ENCODE measurements at places on chromosomes 13 and 19. TPM values are rescaled to one million over a fixed set of nuclear protein-coding genes. Genes with fewer than 3 reads are reported as not detected.

DNA sequence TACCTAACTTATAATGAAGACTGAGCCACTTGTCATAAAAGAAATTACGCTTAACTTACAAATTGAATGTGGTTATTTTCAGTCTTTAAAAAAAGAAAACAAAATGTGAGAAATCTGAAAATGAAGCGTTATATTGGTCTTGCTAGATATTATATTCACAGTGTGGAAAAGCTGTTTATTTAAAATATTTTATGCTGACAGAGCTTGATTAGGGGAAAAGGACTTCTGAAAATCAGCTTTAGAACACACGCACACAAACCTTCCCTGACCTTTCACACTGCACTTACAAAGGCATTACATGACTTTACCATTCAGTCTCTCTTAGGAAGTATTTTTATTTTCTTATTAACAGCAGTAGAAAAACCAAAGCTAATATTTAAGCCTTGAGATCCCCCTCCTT is 461.5 kb downstream of the DIAPH3 start:
- H3K27me3 ChIP-seq: no peaks in the 10 kb centered on the region
- peaks cover 2% of the 10 kb centered on the region for H3K36me3 ChIP-seq
- no peak overlapping the region for H3K4me3 ChIP-seq
- no peak for DNase-seq

GRCh38 chr13:75136151-75136550 is 345.8 kb downstream of the TBC1D4 start:
- no peak for DNase-seq
- peaks cover 5% of the 10 kb centered on the region for H3K36me3 ChIP-seq
- H3K27ac ChIP-seq: no peak overlapping the region
- no peaks in the 10 kb centered on the region for H3K4me1 ChIP-seq
- H3K27me3 ChIP-seq: no peaks in the 10 kb centered on the region
- no peak overlapping the region for H3K4me3 ChIP-seq

DNA sequence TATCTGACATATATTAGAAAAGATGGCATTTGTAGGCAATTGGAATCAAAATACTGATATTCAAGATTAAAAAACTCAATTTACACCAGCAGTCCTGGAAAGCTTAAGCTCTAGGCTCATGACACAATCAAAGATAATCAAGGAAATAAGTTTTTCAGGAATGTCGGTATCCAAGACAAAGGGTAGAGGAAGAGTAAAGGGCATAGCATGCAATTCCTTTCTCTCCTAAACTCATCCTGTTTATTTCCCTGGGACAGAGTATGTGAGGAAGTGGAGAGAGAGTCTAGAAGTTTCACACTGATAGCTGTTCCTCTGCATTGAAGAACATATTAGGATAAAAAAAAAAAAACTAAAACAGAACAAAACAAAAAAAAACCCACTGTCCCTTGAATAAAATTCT is 2452.1 kb downstream of the PCDH9 start:
- no peaks in the 10 kb centered on the region for H3K36me3 ChIP-seq
- H3K27me3 ChIP-seq: no peaks in the 10 kb centered on the region
- no peak for DNase-seq
- H3K4me1 ChIP-seq: peaks cover 2% of the 10 kb centered on the region
- H3K27ac ChIP-seq: no peak overlapping the region

GRCh38 chr13:98488736-98489135 is 88.2 kb downstream of the STK24 start:
- peak overlapping the region; percentile 91 for H3K27ac ChIP-seq
- H3K4me1 ChIP-seq: peaks cover 52% of the 10 kb centered on the region
- H3K36me3 ChIP-seq: no peaks in the 10 kb centered on the region

RAB3D gene
- 43.9 TPM for total RNA-seq

GRCh38 chr13:27135023-27135422 is 36.6 kb downstream of the USP12 start:
- no peak for DNase-seq
- no peak overlapping the region for H3K4me3 ChIP-seq
- H3K4me1 ChIP-seq: peaks cover 9% of the 10 kb centered on the region
- H3K36me3 ChIP-seq: peaks cover 10% of the 10 kb centered on the region

INSL3 gene
- total RNA-seq: not detected

DNA sequence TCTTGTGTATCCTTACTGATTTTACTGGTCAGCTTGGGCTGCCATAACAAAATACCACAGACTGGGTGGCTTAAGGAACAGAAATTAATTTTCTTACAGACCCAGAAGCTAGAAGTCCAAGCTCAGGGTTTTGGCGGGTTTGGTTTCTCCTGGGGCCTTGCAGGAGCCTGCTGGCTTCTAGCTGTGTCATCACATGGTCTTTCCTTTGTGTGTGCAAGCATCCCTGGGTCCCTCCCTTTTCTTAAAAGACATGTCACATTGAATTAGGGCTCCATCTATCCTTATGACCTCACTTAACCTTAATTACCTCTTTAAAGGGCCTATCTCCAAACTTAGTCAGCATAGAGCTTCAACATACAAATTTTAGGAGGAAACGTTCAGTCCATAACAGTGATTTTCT is 23.4 kb downstream of the UBAC2 start:
- H3K27ac ChIP-seq: no peak overlapping the region
- H3K4me3 ChIP-seq: no peak overlapping the region
- peaks cover 14% of the 10 kb centered on the region for H3K36me3 ChIP-seq

DNA sequence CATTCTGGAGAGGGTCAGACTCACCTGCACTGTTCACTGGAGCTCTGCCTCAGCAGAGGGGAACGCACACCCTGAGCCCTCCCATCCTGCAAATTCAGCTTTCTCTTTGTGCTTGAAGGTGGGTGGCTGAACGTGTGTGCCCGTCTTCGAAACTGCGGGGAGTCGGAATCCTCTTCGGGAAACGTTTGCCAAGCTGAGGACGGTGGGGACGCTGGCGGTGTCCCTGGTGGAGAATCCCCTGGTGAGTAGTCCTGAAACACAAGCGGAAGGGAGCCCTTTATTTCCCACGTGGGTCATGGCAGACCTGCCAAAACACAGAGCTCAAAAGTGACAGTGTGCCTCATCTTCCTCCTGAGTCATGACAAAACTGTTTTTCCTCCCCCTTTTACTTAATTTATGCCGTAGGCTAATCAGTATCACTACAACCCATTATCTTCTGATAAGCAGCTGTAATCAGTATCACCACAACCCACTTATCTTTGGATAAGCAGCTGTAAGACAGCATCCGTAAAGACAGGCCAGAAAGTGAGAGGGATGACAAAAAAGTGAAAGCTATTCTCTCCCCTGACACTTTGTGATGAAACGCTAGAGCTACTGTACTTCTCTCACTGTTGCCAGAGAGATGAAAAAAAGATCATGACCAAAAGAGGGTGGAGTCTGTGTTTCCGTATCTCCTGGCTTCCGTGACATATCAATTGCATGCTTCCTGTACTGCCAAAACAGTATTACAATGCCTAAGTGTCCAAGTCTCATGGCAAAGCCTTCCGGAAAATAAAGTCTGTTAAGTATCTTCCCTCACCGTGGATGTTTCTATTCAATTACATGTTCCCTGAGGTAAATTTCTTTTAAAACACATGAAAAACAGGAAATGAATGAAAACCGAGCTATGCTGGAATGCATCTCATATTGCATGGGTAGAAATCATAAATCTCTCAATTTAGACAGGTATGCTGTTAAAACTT is 155.5 kb downstream of the TBC1D4 start:
- peaks cover 7% of the 10 kb centered on the region for H3K36me3 ChIP-seq
- peaks cover 25% of the 10 kb centered on the region for H3K27me3 ChIP-seq
- no peak overlapping the region for H3K4me3 ChIP-seq
- H3K27ac ChIP-seq: no peak overlapping the region
- H3K4me1 ChIP-seq: peaks cover 12% of the 10 kb centered on the region

- DNase-seq: peak; percentile 87
- H3K27me3 ChIP-seq: no peaks in the 10 kb centered on the region
- no peak overlapping the region for H3K27ac ChIP-seq
- H3K36me3 ChIP-seq: peaks cover 10% of the 10 kb centered on the region
- no peaks in the 10 kb centered on the region for H3K4me1 ChIP-seq
These were observed 8.6 kb upstream of the TYK2 start for GRCh38 chr19:10388957-10389356.

FFAR1 gene
- 0.74 TPM for total RNA-seq

- H3K36me3 ChIP-seq: no peaks in the 10 kb centered on the region
- peaks cover 45% of the 10 kb centered on the region for H3K27me3 ChIP-seq
- H3K27ac ChIP-seq: no peak overlapping the region
These were observed 101.4 kb upstream of the GPR12 start for GRCh38 chr13:26861941-26862340.

DNA sequence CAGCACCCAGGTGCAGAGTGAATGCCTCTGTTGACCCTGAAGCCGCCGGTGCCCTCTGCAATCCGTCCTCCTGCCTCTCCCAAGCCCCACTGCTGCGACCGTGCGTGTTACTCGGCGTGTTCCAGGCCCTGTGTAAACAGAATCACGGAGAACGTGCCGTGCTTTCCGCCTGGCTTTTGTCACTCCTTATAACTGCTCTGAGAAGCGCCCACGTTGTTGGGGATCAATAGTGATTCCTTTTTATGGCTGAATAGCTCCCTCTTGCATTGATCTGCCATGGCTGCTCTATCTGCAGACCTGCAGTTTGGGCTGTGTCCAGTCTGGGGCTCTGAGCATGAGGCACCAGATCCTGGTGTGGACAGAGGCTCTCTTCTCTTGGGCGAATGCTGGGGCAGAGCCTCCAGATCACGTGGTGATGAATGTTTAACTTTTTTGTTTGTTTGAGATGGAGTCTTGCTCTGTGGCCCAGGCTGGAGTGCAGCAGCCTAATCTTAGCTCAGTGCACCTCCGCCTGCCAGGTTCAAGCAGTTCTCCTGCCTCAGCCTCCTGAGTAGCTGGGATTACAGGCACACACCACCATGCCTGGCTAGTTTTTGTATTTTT is 15.8 kb downstream of the ADPRHL1 start:
- H3K4me3 ChIP-seq: no peak overlapping the region
- peak overlapping the region; percentile 92 for H3K27ac ChIP-seq
- peaks cover 7% of the 10 kb centered on the region for H3K4me1 ChIP-seq
- no peaks in the 10 kb centered on the region for H3K27me3 ChIP-seq
- H3K36me3 ChIP-seq: peaks cover 18% of the 10 kb centered on the region

GRCh38 chr19:50359328-50359818 is 6.1 kb downstream of the NAPSA start:
- H3K27ac ChIP-seq: no peak overlapping the region
- H3K27me3 ChIP-seq: peaks cover 10% of the 10 kb centered on the region
- no peaks in the 10 kb centered on the region for H3K4me1 ChIP-seq
- no peak overlapping the region for H3K4me3 ChIP-seq
- peaks cover 2% of the 10 kb centered on the region for H3K36me3 ChIP-seq

GRCh38 chr19:3785938-3786824 is at the start of gene MATK:
MATK (minus strand) TSS chr19:3786381; CDS start chr19:3785135, 1,246 bp downstream.
- peak within 1 kb of the TSS; percentile 55 for H3K4me3 ChIP-seq
- no peak within 1 kb of the TSS for H3K27ac ChIP-seq
- DNase-seq: no peak
- no peaks in the 10 kb centered on the region for H3K4me1 ChIP-seq

DNA sequence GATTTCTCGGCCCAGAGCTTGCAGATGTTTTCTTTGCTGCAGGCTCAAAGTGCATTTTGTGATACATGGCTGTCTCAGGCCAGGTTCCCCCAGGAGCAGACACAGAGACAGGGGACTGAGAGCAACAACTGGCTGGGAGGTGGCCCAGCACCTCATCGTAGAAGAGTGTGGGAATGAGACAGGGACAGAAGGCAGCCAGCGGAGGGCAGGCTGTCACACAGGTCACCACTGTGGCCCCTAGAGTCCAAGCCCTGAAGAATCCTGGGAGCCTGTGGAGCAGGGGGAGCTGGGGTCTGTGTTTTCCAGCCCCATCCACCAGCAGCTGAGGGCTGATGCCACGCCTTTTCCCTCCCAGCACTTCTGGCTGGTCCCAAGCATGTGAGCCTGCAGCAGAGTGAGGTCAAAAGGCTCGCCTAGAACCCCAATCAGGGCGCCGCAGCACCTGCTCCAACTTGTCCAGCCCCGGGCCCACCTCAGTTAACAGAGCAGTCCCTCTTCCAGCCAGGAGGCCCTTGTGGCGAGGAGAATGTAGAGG is 723.8 kb downstream of the UQCRFS1 start:
- H3K27ac ChIP-seq: no peak overlapping the region
- H3K4me1 ChIP-seq: peaks cover 2% of the 10 kb centered on the region
- H3K4me3 ChIP-seq: no peak overlapping the region
- DNase-seq: no peak
- H3K27me3 ChIP-seq: peaks cover 17% of the 10 kb centered on the region

Measured in progenitor cell of endocrine pancreas (in vitro differentiated cells).